NCI-H774 (cell line): ENCODE measurements at places on chromosomes 1 and 21.

DNA sequence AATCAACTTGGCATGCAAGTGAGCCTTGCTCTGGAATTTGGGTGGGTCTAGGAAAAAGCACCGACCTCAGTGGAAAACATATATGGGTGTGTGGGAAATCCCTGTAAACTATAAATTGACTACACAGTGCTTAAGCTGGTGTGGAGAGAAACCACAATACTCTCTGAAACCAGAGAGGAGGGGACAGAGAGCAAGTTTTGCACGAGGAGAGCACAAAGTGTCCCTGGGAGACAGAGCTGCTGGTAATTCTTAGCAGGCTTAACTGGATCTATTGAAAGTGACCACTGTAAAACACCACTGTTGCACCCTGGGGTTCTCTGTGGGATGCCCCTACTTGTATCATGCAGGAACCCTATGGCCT lies 12.8 kb downstream of the KCNJ15 start:
- DNase-seq = no peak

DNA sequence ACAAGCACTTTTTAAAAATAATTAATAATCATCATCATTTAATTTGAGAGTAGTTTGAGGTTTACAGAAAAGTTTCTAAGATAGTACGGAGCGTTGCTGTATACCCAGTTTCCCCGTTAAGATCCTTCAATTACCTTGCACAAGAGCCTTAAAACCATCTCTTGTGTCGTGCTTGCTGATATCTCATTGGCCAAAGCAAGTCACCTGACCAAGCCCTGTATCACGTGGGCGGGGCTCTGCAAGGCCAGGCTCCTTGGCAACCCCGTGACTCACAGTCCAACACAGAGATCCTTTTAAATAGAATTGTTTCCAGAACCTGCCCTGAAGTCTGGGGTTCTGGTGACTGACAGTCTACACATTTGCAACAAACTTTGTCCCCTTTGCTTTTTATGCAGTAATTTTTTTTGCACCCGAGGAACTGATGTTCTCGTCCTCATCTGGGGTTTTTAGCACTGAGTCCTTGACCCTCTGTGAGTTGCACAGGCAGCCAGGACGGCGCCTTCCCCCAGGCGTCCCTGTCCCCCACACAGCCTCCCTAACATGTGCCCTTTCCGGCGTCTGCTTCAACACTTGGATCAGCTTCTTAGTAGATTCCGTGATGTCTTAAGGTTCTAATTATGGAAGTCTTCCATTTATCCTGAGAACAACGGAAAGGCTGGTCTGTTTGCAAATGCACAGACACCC lies 183.3 kb upstream of the TMEM51 start:
- DNase-seq = no peak

- DNase-seq = no peak
Observed at GRCh38 chr1:153790966-153791647, 15.9 kb downstream of the SLC27A3 start.

GRCh38 chr21:46111857-46112724 lies 14.2 kb downstream of the COL6A2 start:
- DNase-seq = no peak

DNA sequence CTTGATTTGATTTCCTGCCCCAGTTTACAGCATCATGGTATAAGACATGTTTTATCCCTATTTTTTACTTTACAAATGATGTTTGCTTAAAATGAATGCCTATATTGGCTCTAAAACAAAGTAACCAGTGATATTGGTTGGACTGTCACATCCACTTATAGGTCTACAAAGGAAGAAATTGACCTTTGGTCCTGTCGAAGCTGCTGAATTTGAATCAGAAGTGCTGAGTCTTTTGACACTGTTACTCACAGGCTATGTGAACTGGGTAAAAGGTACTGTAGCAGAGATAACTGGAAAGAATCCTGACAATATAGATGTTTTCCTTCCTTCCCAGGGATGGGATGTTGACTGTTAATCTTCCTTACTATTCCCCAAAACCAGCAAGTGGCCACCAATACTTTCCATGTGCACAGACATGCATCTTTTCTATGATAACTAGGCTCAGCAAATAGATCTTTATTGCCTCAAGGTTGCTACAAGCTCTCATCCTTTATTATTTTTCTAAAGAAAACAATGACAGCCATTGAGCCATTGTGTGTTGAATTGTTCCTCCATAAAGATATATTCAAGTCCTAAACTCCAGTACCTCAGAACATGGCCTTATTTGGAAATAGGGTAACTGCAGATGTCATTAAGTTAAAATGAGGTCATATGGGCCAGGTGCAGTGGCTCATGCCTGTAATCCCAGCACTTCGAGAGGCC lies 175.9 kb upstream of the NR5A2 start:
- DNase-seq = no peak

DNA sequence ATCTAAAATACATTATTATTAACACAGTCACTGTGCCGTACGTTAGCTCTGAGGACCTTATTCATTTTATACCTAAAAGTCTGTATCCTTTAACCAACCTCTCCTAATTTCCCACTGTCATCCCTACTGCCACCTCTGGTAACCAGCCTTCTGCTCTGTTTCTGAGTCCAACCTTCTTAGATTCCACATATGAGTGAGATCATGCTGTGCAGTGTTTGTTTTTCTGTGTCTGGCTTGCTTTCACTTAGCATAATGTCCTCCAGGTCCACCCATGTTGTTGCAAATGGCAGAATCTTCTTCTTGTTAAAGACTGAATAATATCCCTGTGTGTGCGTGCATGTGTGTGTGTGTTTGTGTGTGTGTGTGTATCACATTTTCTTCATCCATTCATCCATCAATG lies 64.2 kb downstream of the ETS2 start:
- DNase-seq = peak; percentile 54

DNA sequence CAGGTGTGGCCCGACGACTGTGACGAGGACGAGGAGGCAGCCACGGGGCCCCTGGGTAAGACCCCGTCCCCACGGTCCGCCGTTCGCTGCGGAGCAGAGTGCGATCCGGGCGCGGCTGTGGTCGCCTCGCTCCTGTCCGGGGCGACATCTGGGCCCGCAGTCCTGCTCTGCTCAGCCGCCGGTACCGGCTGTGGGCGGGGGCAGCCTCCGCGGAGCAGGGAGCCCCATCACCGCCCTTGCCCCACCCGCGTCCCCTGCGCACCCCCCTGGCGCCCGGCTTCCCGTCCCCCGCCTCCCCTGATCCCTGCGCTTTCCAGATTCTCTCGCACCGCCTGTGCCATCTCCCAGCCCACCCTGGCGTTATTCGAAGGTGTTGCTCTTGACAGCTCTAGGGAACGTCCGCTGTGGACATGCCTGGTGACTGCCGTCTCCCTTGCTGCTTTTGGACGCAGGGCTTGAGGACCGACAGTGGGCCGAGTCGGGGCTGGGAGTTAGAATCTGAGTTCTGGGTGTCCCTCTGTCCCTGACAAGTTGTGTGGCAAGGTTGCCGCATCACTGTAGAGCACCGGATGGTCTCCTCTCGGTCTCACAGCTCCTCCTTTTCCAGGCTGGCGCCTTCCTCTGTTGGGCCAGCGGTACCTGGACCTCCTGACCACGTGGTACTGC lies 596 bp downstream of the TOR3A start:
- DNase-seq = no peak

GRCh38 chr21:39474611-39475010 lies 22.8 kb downstream of the SH3BGR start:
- no peak for DNase-seq

DNA sequence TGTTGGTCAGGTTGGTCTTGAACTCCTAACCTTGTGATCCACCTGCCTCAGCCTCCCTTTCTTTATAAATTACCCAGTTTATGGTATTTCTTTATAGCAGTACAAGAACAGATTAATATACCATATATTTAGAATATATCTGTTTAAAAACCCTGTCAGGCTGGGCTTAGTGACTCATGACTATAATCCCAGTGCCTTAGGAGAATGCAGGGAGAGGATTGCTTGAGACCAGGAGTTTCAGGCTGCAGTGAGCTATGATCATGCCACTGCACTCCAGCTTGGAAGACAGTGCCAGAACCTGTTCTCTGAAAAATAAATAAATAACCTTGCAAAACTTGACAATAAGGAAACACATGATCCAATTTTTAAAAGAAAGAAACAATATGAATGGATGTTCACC lies 43.9 kb downstream of the ZNF684 start:
- no peak for DNase-seq

DNA sequence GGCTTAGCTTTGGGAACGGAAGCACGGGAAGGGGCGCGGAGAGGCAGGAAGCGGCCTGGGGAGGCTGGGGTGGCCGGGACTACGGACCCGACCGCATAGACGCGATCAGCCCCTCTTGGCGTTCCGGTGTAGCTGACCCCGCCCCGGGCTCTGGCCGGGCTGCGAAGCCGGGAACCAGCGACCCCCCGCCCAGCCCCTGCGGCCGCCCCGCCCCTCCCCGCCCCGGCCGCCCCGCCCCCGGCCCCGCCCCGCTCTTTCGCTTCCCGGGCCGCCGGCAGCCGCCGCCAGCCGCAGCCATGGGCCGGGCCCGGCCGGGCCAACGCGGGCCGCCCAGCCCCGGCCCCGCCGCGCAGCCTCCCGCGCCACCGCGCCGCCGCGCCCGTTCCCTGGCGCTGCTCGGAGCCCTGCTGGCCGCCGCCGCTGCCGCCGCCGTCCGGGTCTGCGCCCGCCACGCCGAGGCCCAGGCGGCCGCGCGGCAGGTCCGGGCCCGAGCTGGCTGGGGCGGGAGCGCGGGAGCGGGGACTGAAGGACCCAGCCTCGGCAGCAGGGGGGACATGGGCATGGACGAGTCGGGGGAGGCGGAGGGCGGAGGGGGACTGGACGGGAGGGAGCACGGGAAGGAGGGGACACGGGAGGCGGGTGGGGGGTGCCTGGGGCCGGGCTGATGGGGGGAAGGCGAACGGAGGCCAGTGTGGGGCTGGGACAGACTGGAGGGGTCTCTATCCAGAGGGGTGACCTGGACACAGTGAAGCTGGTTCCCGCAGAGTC lies at the start of gene SELENON:
SELENON (plus strand) TSS at position 259 of the 768 bp plus-strand sequence; CDS start at position 297, 38 bp downstream.
- no peak for DNase-seq

- DNase-seq = no peak
Observed at GRCh38 chr1:194309269-194309668, 1122.9 kb upstream of the B3GALT2 start.

DNA sequence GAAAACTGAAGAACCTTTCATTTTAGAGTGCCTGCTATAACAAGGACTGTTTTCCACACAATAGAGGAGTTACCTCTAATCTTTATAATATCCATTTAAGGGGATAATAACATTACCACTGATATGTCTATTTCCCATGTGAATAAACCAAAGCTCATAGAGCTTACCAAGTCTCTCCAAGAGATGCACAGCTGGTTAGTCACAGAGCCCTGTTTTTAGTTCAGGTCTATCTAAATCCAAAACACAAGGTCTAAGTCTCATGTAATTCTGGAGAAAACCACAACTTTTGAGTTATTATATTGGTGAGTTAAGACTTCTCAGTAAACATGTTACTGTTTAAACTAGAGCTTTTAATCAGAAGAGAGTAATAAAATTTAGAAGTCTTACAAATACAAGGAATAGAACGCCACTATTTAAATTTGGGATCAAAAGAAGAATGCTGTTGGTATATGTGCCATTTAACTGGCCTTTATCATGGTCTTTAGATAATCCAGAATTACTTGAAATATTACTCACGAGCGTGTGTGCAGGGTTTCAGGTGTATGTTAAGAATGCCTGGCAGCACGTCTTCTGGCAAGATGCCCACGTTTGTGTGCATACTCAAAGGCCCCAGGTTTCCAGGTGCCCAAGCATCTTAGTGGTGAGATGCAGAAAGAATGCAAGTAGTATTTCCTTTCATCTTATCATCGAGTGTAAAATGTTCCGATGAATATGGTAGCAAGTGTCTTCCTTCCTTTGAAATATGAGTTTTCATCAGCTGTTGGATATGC lies 190.6 kb downstream of the FMN2 start:
- no peak for DNase-seq

DNA sequence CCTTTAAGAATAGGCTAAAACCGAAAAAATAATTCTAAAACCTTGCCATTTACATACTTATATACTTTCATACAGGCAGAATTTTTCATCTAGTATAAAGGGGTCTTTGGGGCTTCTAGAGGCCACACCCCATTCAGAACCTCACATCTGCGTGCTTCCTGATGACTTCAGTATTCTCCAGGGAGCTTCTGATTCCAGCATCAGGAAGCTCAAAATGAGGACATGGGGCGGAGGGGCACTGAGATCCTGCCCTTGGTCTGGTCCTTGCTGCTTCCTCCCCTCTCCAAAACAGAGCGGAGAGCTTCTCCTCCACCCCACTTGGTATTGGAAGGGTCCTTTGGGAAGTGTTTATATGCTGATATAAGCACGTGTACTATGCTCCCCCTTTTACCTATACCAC lies 13.8 kb downstream of the PAX7 start:
- no peak for DNase-seq

- DNase-seq = no peak
Observed at GRCh38 chr1:217911908-217912307, 280.8 kb downstream of the SPATA17 start.

GRCh38 chr1:246216906-246217305 lies 290.2 kb downstream of the SMYD3 start:
- no peak for DNase-seq

GRCh38 chr1:230550428-230550827 lies 91.9 kb upstream of the COG2 start:
- DNase-seq = no peak

- no peak for DNase-seq
Observed at GRCh38 chr21:26847002-26847401, 1.8 kb upstream of the ADAMTS1 start.

GRCh38 chr1:9183441-9183840 lies 51.1 kb upstream of the H6PD start:
- no peak for DNase-seq

DNA sequence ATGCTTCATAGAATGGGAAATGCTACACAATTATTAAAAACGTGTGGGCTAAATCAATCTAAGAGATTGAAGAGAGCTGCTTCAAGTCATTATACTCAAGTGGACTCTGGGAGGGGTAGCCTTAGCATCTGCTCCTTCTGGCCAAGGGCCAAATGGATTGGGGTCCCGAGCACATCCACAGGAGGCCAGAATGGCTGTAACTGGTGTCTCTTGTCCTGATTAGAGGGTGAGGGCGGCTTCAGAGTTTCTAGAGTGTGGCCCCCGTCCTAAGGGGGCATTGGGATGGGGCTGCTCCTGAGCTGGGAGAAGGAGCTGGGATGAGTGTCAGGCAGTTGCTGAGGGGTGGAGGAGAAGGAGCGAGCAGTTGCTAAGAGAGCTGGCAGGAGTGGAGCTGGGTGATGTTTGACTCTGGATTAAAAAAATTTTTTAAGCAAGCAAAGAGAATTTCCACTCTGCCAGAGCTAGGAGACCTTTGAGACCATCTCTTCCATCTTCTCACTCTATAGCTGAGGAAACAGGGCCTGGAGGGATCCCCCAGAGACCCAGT lies 71.3 kb upstream of the TLR5 start:
- DNase-seq = no peak

DNA sequence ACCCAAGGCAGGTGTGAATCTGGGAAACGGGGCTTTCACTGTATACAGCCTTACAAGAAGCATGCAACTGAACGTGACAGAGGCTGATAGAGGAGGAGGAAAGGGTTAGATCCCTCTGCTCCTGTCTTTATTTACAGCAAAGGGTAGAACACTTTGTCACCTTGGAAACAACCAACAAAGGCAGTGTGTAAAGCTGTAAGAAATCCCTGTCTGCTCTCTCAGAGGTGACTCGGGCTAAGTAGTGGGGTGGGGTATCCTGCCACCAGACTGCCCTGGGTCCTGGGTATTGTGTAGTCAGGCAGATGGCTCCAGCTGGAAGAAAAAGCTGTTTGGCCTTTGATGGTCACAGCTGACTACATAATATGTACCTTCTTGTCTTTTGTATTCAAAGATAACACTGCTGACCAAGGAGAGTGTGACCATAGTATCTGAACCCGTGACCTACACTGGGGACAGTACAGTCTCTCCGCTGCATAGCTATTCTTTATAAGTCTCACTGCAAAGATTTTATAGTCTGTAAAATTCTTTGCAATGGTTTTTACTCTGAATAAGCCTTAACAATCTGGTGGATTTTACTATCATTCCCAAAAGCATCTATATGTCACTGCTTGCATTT lies 22.1 kb upstream of the POU2F1 start:
- DNase-seq = peak; percentile 28
